ENCODE measurements at places on chromosomes 13 and 19.

GRCh38 chr13:59744747-59745391 lies 418.9 kb downstream of the DIAPH3 start:
- no peak for DNase-seq

- no peak for DNase-seq
These were observed 37.1 kb upstream of the GPI start for GRCh38 chr19:34327851-34328250.

DNA sequence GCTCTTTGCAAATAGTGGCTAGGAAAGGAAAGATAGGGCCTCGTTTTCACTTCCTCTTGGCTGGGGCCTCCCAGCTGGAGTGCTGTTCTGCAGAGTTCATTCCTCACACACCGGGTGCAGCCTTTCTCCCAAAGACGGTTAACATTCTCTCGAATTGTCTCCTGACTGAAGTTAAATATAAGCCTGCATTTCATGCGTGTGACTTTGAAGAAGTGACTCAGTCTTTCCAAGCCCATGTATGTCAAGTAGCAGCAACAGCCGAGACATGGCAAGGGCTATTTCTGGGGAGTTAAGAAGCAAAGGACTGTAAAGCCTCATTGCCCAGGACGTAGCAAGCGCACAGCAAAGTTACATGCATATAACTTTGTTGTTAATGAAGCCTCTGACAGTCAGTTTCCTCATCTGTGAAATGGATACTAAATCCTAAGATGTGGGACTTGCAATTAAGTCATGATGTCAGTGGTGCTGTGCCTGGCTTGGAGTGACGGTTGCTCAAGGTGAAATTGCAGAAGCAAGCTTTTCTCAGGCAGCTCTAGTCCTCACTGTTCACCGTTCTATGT lies 502.4 kb downstream of the MYO16 start:
- no peak for DNase-seq

- no peak for DNase-seq
These were observed 25.2 kb upstream of the KCTD4 start for GRCh38 chr13:45226024-45226423.

DNA sequence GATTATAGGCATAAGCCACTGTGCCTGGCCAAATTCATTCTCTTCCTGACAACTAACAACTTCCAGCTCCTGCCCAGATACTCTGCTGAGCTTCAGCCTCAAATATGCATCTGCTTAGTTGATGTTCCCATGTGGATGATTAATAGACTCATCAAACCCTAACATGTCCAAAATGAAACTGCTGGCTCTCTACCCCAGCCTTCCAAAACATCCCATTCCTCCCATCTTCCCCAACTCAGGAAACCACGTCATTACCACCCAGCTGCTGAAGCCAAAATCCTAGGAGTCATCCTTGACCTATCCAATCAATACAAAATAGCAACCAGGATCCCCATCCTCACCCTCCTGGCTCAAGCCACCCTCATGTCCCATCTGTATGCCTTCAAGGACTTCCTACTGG lies 20.9 kb downstream of the POU2F2 start:
- no peak for DNase-seq

DNA sequence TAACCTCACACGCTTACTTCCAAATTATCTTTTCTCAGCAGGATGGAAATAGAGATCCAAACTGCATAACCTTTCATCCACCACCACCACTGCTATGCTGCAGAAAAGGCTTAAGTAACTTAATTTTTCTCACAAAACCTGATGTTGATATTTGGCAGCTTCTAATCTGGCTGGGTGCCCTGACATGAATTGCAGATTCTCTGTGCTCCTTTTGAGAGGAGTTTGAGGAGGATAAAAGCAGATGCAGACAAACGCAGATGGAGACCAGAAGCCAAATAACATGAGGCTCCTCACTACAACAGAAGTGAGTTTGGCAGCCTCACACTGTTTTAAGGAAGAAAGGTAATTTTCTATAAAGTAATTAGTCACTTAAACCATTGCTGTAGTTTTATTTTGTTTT lies 646.2 kb upstream of the ATXN8OS start:
- no peak for DNase-seq

DNA sequence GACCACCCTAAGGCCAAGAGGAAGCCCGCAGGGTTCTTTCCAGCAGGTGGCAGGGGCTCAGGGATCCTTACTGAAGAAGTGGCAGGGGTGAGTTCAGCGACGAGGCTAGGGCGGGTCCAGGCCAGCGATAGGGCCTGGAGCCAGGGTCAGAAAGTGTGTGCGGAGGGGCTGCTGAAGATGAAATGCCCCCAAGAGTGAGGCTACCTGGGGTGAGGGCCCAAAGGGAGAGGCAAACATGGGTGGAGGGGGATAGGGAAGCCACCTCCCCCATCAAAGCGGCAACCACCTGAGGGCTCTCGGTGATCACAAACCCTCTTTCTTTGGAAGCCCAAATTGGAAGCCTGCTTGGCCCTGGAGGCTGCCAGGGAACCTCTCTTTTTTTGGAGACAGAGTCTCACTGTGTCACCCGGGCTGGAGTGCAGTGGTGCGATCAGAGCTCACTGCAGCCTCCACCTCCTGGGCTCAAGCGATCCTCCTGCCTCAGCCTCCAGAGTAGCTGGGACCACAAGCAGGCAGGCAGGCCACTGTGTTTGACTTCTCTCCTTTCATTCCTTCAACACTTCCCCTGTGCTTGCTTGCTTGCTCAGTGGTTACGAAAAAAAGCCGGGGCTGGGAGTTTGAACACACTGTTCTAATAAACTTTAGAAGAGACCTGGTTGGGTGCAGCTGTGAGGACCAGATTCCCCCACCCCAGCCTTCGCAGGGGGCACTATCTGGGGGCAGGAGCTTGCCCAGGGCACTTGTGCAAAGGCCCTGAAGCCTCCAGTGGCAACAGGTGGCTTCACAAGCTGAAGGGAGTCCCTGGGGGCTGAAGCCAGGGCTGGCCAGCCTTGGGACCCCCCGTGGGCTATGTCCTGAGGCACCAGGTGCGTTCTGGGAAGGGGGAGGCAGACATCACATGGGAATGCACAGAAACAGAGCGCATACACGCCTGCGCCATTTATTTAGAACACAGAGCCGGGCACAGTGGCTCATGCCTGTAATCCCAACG lies 1.4 kb upstream of the ATP8B3 start:
- no peak for DNase-seq

- no peak for DNase-seq
These were observed 24.0 kb downstream of the MPND start for GRCh38 chr19:4367336-4367723.

- no peak for DNase-seq
These were observed 13.8 kb downstream of the SPINT2 start for GRCh38 chr19:38277969-38278680.

DNA sequence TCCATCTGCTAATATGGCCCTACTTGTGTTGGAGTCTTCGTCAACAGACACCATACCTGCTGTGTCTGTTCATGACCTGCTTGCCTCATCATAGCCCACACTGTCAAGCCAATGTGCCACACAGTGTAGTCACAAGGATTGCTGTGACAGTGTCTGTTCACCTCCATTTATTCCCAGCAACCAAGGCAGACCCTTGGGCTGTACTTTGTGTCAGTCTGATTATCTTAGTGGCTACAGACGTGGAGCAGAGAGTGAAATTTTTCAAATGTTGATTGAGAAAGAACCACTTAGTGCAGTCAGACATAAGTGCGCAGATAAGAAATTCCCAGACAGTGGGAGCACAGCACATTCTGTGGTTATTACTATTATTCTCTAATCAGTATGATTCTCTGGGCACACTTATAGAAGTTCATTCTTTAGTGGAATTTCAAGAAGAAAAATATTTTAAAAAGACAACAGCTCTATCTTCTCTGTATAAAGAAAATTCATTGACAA lies 184.6 kb downstream of the GPC6 start:
- DNase-seq, result no peak

DNA sequence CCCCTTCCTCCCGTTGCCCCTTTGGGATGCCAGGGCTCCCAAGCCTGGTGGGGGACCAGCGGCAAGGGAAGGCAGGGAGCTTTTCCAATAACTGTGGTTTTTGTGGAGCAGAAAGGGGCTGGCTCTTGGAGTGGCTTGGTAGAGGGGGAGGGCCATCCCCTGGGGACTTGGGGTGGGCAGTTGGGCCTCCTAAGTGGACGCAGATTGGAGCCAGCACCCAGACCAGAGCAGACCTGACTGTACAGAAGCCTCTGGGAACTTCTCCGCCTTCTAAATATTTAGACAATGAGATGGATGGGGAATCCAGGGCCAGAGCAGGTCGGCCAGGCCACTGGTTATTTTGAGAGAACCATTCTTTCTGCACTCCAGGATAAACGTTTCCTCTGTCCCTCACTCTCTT lies 4.2 kb downstream of the PTGIR start:
- DNase-seq, result no peak

DNA sequence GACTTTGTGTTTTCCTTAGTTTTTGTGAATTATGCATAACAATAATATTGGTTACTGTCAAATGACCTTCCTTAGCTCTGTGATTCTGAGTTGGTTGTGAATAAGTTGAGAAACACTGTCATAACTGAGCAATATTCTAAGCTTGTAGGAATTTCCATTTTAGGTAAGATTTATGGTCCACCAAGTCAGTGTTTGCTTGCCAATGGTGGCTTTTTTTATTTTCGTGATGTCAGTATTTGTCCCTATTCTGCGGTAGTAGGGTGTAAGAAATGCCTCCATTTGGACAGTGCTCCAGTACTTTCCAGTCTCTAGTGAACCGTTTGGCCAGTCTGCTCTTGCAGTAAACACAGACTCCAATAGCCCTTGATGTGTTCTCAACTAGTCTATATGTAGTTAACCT lies 94.7 kb downstream of the FRY start:
- DNase-seq, result no peak

- no peak for DNase-seq
These were observed 26.9 kb downstream of the UFM1 start for GRCh38 chr13:38376546-38376945.

DNA sequence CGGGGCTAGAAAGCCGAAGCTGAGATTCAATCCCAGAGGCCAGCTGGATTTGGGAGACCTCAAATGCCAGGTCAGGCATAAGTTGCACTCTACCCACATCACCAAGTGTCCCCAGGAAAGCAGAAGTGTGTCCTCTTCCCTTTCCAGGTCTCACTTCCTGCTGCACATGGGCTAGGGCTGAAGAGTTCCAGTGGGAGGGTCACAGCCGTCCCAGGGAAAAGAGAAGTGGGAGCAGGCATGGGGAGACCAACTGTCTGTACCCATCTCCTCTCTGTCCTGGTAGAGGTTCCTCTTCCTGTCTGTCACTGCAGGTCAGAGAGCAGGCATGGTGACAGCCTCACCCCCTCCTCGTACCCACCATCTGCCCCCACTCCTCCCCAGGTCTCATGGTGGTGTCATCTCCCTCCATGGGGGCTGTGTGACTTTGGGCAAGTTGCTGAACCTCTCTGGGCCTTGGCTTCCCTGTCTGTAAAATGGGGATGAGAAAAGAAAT lies 14.8 kb downstream of the AXL start:
- no peak for DNase-seq

GRCh38 chr13:98348466-98349200 lies 171.6 kb upstream of the RNF113B start:
- no peak for DNase-seq

DNA sequence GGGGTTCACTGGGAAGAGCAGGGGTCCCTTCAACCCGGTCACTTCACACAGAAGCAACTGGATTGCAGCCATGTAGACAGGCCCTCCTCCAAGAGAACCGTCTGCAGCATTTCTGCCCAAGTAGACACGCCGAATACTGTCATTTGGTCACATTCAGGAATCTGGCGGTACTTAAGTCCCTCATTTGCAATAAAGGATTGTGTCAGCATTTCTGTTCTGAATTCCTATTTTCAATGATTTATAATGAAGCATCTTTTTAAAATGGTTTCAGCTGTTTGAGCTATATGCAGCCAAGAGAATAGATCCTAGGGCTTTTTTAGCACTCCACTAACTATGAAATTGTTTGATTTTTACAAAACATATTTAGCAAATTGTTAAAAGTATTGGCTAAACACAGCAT lies 143.5 kb upstream of the SOX1 start:
- no peak for DNase-seq

- DNase-seq, result no peak
These were observed 3.7 kb upstream of the IRS2 start for GRCh38 chr13:109790086-109790485.

DNA sequence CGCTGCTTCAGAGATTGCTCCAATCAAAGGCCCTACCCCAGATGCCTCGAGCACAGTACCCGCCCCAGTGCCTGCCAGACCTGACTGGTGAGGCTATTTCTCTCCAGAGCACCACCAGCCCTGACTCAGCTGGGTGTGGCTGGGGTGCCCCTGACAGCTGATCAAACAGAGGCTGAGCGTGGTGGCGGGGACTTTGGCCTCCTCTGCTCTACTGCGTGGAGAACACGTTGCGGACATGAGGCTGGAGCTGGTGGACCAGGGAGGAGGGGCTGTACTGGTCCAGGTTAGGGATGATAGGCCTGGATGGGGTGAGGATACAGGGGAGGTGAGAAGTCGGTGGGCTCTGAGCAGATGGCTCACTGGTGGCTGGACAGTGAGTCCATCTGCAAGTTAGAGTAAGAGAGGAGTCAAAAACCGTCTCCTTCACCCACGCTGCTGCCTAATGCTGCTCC lies 3.5 kb upstream of the DOCK6 start:
- no peak for DNase-seq

- no peak for DNase-seq
These were observed 277.2 kb downstream of the TEX29 start for GRCh38 chr13:111597618-111598017.

- DNase-seq, result no peak
These were observed 183.4 kb upstream of the RFC3 start for GRCh38 chr13:33634546-33634982.

GRCh38 chr19:14139944-14140343 lies 3.6 kb upstream of the ASF1B start:
- DNase-seq, result no peak

- no peak for DNase-seq
These were observed 1737.2 kb upstream of the MIR17HG start for GRCh38 chr13:89610331-89610730.

- DNase-seq, result no peak
These were observed 697 bp downstream of the FCGRT start for GRCh38 chr19:49512970-49513745.

GRCh38 chr13:26471807-26472206 lies 85.7 kb upstream of the WASF3 start:
- DNase-seq, result no peak

DNA sequence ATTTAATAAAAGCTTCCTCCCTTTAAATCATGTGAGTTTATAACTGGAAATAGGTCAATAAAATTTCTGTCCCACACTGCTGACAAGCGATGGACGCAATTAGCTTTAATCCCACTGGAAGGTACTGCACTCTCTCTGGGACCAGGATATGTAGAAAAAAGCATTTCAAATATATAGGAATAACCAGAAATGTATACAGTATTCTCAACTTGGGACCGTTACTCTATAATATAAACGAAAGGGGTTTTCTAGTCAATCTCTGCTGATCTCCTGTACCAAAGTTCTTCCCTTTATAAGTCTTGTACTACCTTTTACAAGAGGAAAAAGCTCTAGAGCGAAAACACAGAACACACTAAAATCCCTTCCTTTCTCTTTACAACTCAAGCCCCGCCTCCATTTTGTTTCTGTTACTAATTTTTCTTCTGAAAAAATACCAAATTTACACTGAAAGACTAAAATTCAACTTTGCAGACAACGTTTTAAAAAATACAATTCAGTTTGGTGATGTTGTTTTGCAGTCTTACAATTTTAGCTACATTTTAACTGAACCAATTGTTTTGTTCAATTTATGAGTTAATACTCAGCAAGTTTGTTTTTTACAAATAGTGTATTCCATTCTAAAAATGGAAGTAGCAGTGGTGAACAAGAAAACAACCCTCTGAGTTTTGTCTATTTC lies 1.7 kb upstream of the USPL1 start:
- DNase-seq, result no peak

GRCh38 chr19:7393459-7393858 lies 44.7 kb downstream of the ARHGEF18 start:
- no peak for DNase-seq

Data from activated CD8-positive, alpha-beta memory T cell treated with anti-CD3 and anti-CD28 coated beads for 1 hour (primary cell).